ENCODE measurements at places on chromosomes 2 and 18.
A peak's percentile ranks its signal among the peaks of the same experiment; 100 is the strongest.

GRCh38 chr2:146037334-146037870 is 1517.5 kb upstream of the ZEB2 start:
- no peak for DNase-seq

DNA sequence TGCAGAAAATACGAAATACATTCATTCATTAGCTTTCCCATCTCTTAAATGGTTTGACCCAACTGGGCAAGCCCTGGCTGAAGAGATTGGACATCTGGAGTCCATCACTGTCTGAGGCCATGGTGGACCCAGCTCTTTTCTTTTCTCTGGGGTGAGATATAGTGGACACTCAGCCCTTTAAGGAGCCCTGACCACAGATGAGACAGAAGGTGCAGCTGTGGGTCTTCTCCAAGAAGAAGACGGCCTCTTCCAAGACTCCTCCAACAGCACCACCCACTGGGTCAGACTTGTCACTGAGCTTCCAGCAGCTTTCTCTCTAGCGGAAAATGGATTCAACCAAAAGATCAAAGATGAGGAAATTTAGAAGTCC is 27.2 kb downstream of the TWIST2 start:
- DNase-seq, result no peak

DNA sequence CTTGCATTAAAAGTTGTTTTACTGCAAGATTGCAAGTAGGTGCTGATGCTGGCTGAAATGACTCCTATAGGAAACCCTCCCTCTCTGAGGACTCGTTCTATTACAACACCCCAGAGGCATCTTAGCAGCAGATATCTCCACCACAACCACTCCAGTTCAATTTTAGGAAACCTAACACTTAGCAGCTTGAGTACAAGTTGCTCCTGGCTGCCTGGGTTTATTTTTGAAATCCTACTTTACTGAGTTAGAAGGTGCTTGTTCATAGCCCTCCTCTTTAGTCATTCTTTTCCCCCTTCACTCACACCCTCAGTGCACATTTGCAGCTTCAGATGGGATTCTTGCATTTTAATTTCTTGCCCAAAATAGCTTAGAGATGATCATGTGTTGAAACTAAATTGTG is 111.5 kb downstream of the MTCL1 start:
- no peak for DNase-seq

- DNase-seq, result no peak
These were observed 99.3 kb downstream of the COPS8 start for GRCh38 chr2:237184919-237185552.

DNA sequence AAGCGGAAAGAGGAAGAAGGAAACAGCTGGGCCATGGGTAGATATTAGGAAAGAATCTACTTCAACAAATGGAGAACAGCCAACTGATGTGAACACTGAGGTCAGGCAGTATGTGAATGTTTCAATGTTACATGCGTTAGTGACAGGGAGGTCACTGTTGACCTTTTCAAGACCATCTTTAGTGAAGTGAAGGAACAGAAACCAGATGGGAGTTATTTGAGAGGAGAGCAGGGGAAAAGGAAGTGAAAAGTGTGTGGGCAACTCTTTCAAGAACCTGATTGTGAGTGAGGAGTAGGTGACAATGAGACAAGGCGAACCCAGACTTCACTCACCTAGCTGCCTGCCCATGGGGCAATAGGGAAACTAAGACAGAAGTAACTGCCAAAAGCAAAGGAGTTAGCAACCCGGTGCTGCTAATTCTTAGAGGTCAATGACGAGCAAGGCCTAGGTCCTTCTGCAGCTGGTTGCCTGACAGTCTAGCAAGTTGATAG is 67.0 kb downstream of the SP3 start:
- no peak for DNase-seq

GRCh38 chr2:58448065-58448507 is 207.0 kb upstream of the FANCL start:
- DNase-seq, result peak; percentile 54

DNA sequence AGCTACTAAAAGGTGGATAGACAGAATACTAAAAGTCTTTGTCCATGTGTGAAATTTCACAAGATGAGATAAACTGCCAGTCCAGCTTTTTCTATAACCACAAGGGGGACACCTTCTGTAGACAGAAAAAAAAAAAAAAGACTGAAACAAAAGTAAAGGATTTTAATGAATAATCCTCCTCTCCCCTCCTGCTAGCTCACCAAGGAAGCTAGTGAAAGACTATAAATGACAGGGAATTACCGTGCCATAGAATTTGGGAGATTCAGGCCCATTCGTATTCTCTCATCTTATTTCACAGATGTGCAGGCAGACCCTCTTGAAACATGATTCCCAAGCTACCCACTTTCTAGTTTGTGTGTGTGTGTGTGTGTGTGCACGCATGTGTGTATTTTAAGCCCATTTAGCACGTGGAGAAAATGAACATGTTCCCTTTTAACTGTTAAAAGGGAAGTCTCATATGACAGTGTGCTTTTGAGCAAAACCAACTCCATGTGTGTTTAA is 36.3 kb upstream of the SLC8A1 start:
- DNase-seq, result no peak

- no peak for DNase-seq
These were observed 25.1 kb downstream of the FBXO48 start for GRCh38 chr2:68441994-68442322.

DNA sequence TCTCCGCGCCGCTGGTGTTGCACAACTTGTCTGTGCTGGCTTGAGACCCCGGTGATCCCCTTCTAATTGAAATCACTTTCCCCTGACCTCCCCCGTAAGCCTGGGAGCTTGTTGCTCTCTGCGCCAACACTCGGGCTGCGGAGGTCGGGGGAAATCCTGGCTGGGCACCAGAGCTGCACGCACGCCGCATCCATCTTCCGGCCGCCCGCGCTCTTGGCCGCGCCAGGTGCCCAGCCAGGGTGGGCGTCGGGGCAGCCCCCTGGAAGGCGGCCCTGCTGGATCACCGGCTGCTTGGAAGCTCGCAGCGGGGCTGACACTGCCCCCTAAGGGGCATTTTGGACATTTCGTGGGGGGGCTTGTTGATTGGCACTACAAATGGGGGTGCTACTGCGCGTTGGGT is 280.3 kb upstream of the SKOR2 start:
- DNase-seq, result no peak

GRCh38 chr2:111160758-111161157 is 40.0 kb downstream of the BCL2L11 start:
- DNase-seq, result no peak

DNA sequence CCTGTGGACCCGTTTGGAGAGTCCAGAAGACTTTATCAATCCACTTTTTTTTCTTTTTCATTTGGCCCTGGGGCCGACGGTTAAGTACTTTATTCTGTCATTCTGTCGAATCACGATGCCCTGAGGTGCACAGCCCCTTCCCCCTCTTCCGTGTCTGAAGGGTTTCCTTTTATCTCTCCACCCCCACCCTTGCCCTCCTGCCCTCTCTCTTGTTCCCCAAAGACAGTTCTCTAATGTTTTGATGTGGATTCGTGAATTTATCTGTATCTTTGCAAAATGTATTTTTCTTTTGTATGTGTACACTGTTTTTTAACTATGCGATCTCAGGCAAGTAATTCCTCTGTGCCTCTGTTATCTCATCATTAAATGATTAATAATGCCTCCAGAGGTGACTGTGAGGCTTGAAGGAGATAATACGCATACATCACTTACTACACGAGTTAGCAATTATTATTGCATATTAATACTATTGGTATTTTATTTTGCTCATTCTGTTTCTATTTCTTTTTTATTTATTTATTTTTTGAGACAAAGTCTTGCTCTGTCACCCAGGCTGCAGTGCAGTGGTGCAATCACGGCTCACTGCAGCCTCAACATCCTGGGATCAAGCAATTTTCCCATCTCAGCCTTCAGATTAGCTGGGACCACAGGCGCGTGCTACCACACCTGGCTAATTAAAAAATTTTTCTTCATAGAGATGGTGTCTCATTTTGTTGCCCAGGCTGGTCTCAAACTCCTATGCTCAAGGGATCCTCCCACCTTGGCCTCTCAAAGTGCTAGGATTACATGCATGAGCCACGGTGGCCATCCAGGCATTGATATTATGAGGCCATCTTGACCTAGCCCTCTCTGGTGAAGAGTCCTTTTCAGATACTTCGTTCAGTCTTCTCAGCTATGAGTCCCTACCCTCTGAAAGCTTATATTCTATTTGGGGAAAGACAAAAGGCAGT is 1.4 kb upstream of the CASP8 start:
- DNase-seq, result no peak

DNA sequence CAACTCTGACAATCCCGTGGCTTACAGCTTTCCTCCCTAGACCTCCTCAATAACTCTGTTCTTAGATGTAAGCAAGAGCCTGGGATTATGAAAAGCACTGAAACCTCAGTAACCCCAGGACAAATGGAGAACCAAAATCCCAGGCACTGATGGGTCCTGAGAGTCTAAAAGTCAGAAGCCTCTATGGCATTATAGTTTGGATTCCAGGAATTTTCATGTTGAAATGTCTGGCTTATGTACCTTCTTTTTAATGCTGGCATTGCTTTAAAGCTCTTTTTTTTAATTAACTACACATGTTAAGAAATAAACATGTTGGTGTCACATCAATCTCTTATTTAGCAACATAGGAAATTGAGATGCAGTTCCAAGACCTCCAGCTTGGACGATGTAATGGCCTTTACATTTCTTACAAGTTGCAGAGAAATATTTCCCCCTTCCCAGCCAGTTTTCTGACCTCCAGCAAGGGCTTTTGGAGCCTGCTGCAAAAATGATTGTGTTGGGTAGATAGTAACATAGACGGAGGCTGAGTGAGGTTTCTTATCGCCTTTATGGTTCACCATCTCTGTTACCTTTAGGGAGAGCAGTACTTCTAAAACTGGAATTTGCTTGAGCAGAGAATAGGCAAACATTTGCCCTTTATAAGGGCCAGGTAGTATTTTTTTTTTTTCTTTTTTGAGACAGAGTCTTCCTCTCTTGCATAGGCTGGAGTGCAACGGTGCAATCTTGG is 84.8 kb upstream of the RASGRP3 start:
- no peak for DNase-seq

DNA sequence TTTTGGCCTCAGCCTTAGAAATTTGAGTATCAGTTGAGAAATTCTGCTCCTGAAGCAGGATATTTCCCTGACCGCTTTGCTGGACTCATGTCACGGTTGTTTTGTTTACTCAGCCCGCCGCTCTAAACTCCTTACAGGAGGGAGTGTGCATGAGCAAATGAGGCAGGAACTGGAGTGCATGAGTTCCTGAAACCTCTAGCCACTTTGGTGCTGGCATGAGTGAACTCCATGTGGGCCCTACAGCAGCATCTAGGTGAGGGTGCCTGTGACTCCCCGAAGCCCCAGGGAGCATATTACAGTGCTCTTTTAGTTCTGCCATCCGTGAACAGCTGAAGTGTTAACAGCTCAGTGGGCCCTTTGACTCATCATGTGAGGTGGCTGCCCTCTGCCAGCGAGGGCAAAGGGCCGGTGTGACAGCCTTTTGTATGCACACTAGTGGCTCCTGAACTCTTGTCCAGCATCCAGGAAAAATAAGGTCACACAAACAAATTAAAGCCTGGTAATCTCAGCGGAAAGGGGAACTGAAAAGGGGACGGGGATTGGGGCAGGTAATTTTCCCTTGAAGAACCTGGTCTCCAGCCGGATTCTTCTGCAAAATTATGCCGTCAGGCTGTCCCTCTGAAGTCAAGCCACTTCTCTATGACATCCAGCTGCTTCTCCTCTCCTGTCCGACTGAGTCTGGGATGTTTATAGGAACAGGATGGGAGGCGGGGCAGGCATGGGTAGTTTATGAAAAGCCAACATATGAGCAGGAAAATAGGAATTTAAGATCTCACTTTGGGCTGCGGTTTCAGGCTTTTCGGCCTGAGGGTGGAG is 1668.7 kb downstream of the SUCLG1 start:
- DNase-seq, result peak; percentile 37
